ENCODE measurements at places on chromosomes 4 and X.

- DNase-seq = no peak
Observed at GRCh38 chr4:145868637-145869409, 69.8 kb downstream of the ZNF827 start.

DNA sequence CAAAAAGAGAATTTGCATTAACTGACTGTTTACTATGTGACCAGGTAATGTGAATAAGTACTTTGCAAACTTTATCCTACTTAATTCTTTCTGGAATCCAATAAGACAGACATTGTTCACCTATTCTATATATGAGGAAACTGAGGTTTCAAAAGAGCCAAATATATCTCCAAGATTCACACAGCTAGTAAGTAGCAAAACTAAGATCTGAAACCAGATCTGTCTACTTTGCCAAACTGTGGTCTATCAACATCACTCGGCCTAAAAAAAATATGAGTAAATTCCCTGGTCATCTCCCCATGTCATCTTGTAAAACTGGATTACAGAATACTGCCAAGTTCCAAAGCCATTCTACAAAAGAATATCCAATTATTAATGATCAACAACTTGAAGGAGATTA, 52.8 kb downstream of the ANAPC10 start:
- DNase-seq = no peak

DNA sequence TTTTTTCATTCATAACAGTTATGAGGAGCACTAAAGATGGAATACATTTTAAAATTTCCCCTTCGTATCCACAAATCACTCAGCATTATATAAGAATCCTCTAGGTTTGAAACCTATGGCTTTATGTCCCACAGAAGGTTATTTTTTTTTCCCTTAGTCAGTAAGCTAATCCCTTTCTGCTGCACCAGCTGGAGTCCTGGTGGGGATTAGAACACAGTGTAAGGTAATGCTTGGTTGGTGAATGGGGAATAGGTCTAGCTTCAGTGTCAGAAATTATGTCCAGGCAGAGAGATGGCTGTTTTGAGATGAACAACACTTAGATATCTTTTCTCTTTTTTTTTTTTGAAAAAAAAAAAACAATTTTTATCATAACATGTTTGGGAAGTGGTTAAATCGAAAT, 116.6 kb downstream of the RASGEF1B start:
- no peak for DNase-seq

GRCh38 chr4:22434895-22435294, 81.0 kb downstream of the ADGRA3 start:
- peak; percentile 13 for DNase-seq

DNA sequence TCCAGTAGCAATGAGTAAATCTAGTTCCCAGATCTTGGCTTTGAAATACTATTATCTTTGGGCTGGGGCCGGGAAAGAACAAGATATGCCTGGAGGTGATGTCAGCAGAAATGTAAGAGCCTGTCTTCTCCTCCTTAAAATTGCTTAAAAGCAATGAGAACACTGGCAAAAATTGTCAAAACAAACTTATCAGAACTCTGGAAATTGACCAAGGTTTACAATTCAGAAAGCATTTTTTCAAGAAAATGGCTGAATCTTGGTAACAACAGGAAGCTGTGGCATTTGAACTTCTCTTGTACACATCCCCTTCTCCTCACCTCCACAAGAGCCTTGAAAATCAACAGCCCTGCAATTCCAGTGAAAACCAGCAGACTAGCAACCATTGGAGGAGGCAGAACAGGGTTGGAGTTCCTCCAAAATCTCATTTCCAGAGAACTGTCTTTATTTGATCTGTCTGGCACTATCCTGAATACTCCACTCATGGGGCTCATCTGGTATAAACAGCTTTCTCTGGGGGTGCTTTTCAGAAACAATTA, 13.5 kb downstream of the TIMP1 start:
- DNase-seq = no peak

- DNase-seq = no peak
Observed at GRCh38 chr4:185716577-185717376, 95.2 kb downstream of the SORBS2 start.

GRCh38 chr4:174631901-174632758, 109.8 kb upstream of the HPGD start:
- peak; percentile 24 for DNase-seq

DNA sequence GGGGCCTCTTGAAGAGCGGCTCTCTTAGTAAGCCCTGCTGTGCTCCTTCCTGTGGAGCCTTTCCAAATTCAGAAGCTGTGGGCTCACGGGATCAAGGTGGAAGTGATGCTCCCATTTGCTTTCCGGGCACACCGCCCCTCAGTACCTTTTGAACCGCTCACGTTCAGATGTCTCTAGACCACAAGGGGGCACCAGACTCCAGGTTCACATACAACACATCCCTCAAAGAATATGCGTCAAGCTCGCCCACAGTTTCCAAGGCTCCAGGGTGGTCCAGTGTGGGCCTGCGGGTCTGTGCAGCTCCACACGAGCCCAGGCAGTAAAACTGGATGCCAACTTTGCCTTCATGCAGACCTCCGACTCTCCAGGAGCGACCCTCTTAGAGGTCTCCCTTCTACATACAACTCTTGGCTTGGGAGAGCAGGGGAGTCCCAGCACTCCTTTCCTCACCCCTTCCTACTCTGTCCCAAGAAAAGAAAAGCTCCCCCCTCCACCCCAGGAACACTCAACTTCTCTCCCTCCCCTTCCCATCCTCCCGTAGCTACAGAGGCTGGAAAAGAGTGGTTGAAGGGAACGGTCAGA, 11.0 kb downstream of the SUPT20HL1 start:
- DNase-seq = peak; percentile 44

DNA sequence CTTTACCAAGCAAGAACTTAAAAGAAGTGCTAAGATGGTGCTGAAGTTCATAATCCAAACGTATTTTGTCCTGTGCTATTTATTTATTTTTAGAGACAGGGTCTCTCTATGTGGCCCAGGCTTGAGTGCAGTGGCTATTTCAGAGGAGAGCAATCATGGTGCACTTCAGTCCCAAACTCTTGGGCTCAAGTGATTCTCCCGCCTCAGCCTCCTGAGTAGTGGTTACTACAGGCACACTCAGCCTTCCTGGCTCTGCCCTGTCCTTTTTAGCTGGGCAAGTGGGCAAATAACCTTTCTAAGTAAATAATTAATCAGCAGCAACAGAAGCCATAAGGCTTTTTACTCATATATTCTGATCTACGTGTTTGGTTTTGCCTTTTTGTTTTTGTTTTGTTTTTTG, 2.6 kb downstream of the NSD2 start:
- DNase-seq = no peak

- DNase-seq = no peak
Observed at GRCh38 chr4:48193921-48194468, 59.9 kb upstream of the TXK start.

GRCh38 chr4:30718641-30719453, 1.3 kb upstream of the PCDH7 start:
- DNase-seq = no peak

- DNase-seq = no peak
Observed at GRCh38 chr4:104941661-104942062, 205.0 kb upstream of the TET2 start.

GRCh38 chr4:121728066-121728465, 31.3 kb upstream of the ANXA5 start:
- no peak for DNase-seq

GRCh38 chr4:182188622-182189021, 54.6 kb upstream of the TENM3 start:
- DNase-seq = no peak

GRCh38 chr4:182293691-182294255, 50.6 kb downstream of the TENM3 start:
- DNase-seq = no peak

DNA sequence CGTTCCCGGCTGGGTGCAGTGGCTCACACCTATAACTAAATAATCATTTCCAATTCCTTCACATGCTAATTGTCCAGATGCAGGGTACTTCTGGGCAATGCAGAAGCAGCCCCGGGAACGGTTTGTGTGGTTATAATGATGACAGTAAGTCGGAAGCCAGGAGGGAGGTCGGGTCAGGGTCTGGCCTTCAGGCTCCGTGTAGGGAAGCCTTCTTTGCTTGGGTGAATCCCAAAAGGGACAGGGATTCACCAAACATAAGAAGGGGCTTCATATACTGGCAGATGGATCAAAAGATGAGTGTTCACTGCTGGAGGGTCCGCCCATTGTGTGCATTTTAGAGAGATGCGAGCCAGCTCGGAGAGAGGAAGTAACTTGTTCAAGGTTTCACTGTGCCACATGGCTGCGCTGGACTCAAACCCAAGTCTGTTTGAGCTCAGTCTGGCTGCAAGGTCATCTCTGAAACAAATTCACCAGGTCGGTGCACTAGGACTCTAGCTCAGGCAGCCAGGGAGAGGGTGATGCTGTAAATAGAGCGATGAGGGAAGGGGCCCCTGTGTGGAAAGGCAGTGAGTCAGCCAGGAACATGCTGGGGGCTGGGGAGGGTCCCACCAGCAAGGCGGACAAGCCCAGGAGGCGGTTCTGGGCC, 4.8 kb upstream of the KIAA0232 start:
- no peak for DNase-seq

DNA sequence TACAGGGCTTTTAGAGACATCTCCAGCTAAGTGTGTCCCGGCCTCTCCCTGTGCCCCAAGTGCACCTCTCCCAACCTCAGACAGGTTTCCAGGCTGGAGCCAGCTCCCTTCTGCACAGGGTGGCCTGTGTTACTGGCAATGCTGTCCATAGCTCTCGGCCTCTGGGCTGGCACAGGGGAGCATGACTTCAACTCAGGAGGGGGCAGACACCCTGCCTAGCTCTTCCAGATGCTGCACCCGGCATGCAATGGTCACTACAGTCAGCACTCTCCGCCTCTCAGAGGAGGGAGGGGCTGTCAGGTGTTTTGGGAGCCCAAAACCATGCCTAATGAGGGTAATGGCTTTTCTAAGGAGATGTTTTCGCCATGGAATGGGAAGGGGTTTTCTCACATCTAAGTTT, 2.4 kb upstream of the IRAK1 start:
- DNase-seq = no peak

DNA sequence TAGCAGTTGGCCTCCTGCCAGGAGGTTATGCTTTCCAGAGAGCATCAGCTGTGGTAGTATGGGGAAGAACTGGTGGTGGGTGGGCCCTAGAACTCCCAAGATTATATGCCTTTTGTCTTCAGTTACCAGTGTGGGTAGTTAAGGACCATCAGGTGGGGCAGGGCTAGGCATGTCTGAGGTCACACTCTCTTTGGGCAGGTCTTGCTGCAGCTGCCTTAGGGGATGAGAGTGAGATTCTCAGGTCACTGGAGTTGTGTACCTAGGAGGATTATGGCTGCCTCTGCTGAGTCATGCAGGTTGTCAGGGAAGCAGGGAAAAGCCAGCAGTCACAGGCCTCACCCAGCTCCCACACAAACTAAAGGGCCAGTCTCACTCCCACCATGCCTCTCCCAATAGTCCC, 172.9 kb upstream of the GYPA start:
- DNase-seq = no peak

DNA sequence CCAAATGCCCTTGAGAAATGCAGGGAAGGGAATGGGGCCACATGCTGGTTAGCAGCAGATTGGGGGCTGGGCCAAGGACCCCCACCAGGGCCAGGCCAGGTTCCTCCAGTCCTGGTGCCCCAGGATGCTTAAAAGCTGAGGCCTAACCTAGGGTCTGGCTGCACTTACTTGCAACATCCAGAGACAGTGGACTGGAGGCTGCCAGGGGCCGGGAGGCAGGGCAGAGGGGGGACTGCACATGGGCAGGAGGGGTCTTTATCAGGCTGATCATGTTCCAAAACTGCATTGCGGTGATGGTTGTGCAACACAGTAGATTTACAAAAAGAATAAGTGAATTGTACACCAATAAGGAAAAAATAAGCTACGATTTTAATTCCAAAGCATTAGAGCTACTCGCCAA, 36.8 kb upstream of the C4orf50 start:
- DNase-seq = no peak
